ENCODE measurements at places on chromosomes 11 and 22.

DNA sequence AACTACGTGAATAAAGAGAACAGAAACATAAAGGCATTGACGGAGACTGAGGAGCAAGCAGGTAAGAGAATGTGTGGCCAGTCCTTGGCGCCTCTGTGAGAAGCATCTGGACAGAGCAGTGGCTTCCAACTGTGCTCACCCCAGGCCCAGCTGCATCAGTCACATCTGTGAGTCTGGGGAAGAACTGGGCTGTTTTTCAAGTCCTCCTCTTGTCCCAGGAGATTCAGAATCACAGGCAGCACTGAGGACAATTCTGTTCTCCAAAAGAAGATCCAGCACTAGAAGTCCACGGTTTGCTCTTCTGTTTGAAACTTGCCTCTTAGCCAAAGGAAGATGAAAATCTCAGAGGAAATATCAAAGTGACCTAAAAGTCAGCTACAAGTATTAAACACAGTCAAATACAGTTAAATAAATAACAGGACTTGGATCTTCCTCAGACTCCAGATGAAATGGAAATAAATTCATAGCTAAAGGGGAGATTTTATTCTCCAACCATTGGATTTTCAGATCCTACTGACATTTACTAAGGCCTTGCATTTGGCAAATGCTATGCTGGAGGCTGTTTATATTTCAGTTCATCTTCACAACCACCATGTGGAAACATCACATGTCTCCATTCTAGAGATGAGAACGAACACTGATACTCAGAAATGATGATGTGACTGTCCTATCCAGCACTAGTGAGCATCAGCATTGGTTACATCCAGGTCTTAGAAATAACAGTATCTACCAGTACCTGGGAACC lies 14.1 kb downstream of the FAM181B start:
- DNase-seq, result no peak

GRCh38 chr11:92272651-92273050 lies 48.0 kb downstream of the FAT3 start:
- no peak for DNase-seq

DNA sequence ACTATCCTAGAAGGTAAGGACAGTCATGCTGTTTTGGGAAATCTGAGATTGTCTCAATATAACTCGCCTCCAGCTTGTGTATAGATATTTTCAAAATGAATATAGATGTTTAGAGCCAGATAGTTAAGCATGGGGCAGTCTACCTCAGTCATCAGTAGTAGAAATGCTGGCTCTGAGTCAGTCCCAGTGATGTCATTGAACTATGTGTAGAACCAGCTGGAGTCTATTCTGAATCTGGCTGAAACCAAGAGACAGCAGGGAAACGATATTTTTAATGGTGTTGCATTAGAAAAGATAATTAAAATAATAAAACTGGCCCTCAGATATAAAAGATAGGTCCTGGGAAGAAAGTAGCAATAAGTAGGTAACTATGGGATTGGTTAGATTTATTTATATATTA lies 25.9 kb downstream of the PIWIL4 start:
- peak; percentile 21 for DNase-seq

- DNase-seq, result no peak
Measured at GRCh38 chr11:67352546-67353316, 615 bp downstream of the POLD4 start.

DNA sequence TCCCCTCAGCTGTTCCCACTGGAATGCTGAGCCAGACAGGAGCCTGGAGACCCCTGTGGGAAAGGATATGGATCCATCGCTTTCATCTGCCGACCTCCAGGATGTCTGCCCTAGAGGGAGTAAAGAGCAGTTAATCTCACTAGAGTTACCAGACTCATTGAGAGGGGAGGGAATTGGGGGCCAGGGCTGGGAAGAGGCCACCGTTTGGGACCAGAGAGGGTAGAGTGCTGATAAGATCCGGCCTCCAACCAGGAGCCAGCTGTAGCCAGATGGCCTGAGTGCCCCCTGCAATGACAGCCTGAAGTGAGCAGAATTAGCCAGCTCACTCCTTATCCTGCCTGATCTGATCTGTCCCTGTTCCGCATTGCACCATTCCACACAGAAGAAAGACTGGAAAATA lies 3.7 kb upstream of the APLNR start:
- no peak for DNase-seq

DNA sequence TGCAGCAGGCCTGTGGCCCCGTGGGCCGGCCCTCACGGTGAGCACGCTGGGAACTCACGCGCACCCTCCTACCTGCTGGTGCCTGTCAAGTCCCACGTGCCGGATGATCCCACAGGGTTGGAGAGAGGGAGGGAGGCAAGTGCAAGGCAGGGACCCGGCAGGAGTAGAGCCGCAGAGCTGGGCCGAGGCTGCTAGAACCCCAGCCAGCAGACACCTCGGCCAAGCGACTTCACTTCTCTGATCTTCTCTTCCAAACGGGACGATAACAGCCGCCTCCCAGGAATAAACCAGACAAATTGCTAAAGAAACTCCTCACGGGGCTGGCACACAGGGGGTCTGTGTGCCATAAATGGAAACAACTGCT lies 1232.8 kb downstream of the TBC1D22A start:
- no peak for DNase-seq

DNA sequence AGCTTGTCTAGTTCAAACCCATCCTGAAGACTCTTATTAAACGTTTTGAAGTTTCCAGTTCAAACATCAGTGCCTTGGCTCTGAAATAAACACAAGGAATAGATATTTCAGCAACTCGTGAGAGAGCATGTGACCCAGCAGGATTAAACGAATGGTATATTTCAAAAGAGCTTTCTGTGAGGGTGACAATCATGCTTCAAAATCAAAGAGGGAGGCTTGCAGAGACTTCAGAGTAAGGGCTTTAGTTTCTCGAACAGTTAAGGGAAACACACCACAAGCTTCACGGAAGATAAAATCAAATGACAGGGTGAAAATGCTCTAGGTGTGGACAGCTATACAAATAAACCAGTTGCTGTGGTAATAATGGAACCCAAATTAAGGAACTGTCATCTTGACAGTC lies 1.4 kb downstream of the HPS4 start:
- no peak for DNase-seq

DNA sequence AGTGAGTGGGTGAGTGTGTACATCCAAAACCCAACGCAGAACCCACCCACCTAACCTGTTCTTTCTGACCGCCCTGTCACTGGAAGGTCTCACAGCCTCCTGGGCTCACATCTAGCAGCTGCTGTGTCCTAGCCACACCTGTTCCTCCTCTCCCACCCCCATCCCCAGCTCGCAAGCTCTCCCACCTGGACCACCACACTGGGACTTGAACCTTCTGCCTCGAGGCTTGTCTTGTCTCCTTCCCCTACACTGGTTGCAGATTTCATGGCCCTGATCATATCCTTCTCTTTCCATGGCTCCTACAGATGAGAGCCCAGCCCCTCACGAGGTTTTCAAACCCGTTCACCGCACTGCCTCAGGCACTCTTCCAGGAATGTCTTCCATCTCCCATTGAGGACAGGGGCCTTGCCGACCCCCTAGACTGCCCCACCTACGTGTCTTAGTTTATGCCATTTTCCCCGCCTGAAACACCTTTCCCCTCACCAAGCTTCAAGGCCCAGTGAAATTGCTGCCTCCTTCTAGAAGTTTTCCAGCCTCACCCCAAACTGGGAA lies 6.7 kb downstream of the IFITM10 start:
- no peak for DNase-seq

GRCh38 chr22:23082534-23083314 lies 12.4 kb downstream of the GNAZ start:
- DNase-seq, result no peak

GRCh38 chr22:50731811-50732624 lies 6.0 kb upstream of the ACR start:
- DNase-seq, result peak; percentile 34

DNA sequence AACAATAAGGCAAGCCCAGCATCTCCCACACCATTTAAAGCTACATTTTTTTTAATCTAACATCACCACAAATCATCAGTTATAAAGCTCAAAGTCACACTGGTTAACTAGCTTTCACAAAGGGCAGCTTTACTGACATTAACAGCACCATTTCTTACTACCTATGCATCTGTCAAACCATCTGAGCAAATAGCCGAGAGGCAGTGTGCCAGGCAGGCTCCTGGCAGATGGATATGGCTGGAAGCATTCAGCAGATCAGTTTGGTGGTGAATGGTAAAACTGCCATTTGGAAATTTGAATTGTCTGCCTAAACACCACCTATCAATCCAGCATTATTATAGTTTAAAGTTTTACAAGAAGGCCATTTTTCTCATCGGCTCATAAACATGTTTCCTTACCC lies 131.2 kb downstream of the TTC28 start:
- DNase-seq, result no peak

DNA sequence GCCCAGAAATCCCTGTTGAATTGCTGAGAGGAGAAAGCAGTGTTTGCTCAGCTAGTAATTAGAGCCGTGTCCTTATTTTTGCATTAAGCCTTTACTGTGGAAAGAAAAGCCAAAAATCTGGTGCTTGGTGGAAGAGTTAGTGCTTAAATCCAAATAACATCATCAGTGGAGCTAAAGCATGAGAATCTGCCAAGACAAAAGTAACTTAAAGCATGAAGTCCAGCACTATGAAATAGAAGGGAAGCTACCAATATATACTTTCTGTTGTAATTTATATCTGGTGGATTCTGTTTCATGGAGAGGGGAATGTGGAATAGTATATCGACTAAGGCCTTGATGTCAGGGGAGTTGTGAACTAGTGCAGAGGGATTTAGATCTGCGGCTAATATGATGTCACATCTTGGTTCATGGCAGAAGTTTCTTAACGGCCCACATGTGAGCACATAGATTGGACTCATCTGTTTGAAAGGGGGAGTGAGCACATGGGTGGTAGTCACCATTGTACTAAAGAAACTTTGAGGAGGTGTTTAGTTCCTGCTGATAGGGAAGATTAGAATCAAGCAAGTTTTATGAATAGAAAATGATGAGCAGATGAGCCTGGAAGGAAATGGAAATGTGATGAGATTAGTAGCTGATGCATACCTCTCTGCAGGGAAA lies 224.4 kb upstream of the MTNR1B start:
- DNase-seq, result no peak

DNA sequence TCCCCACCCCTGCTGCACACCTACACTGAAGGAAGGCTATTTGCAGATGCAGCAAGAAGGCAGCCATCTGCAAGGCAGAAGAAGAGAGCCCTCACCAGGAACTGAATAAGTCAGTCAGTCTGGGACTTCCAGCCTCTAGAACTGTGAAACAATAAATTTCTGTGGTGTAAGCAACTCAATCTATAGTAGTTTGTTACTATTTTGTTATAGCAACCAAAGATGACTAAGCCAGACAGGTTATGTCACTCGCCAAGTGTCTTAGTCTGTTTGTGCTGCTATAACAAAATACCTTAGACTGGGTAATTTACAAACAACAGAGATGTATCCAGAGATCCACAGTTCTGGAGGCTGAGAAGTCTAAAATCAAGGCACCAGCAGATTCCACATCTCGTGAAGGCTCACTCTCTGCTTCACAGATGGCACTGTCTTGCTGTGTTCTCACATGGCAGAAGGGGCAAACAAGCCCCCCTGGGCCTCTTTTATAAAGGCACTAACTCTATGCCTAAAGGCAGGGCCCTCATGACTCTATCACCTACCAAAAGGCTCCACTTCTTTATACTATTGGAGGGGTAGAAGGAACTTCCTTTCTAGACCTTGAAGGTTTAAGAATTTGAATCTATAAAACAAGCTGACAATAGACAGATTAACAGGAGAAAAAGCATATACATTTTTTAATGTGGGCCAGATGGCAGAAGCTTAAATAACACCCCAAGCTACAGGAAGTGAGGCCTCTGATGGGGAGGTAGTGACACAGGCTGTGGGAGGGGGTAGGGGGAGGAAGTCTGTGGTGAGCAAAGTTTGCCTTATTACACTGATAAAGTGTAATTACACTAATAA lies 12.3 kb downstream of the APOL6 start:
- no peak for DNase-seq

GRCh38 chr11:58513747-58514367 lies 6.0 kb upstream of the OR5B21 start:
- DNase-seq, result peak; percentile 67

GRCh38 chr11:8016440-8016839 lies 29.3 kb downstream of the EIF3F start:
- no peak for DNase-seq

DNA sequence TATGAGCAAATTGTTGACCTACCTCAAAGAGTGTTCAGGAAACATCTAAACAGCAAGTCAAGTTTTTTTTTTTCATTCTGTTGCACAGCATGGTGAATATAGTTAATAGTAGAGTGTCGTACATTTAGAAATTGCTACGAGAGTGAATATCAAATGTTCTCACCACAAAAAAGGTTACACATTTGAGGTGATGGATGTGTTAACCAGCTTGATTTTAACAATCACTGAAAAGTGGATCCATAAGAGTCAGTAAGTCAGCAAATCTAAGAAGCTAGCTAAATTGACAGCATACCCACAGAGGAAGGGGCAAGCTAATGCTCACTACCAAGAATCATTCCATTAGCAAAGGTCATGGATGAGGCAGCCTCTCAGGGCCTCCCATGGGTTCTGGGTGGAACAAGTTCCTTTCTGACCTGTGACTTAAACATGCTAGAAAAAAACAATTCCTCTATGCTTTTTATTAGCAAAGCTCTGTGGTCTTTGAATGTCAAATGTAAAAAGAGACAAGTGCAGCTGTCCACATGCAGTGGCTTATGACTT lies 235.4 kb upstream of the CCDC179 start:
- DNase-seq, result no peak

DNA sequence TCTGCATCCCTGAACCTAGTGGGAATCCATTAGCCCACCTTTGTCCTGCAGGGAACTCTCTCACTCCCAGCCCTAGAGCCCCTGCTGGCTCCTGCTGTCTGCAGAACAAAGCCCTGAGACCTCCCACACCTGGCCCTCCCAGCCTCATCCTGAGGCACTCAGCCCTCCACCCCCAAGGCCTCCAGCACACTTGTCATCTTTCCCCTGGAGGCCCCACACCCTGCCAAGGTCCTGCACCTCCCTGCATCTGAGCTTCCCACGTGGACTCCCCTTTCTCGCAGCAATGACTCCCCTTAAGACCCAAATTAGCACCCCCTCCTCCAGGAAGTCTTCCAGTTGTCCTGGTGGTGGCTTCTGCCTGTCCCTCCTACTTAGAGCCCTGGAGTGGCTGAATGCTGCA lies 42.3 kb upstream of the LINC01488 start:
- no peak for DNase-seq

- DNase-seq, result peak; percentile 70
Measured at GRCh38 chr11:70108250-70108649, 30.1 kb downstream of the ANO1 start.

GRCh38 chr11:19441288-19441687 lies 200.5 kb upstream of the E2F8 start:
- no peak for DNase-seq

DNA sequence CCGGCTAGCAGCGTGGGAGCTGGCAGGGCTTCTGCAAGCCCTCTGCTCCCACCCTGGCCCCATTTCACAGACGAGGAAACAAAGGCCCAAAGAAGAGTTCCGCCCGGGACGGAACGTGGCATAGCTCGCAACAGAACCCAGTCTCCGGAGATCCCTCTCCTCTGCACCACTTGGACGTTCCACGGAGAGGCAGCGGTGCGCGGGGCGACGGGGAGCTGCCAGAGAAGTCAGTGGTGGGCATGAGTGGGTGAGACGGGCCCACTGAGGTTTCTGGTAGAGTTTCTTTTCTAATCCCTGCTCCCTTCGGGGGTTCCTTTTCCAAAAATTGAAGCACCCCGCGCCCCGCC lies 554 bp upstream of the NECTIN1 start:
- DNase-seq, result no peak

GRCh38 chr11:8956860-8957259 lies 7.4 kb downstream of the TMEM9B start:
- DNase-seq, result no peak

All from fibroblast of skin of scalp (primary cell).